ENCODE measurements at places on chromosomes 6 and 20.

DNA sequence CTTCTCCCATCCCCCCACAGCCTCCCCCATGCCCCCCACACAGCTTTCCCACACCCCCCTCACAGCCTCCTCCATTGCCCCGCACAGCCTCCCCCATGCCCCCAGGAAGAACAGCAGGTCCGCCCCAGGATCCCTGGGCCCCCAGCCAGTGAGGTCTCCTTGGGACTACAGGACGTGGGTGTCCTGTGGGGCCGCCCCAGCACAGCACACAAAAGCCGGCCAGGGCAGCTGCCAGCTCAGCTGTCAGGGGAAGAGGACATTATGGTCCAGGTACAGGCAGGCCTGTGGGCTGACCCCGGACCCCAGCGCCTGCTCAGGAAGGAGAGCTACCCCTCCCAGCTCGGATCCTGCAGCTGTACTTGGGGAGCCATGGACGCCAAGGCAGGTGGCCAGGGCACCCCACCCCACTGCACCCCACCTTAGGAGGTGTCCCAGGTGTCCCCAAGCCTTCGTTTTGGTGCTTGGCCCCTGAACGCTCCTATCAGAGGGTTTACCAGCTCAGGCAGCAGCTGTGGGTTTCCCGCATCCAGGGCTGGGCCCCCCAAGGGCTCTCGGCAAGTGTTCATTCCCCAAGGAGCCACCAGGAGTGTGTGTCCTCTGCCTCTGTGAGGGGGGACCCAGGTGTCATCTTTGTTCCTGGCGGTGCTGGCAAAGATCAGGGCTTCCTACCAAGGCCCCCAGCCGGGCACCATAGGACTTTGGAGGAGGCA, 42.3 kb upstream of the GATA5 start:
- no peak for DNase-seq

DNA sequence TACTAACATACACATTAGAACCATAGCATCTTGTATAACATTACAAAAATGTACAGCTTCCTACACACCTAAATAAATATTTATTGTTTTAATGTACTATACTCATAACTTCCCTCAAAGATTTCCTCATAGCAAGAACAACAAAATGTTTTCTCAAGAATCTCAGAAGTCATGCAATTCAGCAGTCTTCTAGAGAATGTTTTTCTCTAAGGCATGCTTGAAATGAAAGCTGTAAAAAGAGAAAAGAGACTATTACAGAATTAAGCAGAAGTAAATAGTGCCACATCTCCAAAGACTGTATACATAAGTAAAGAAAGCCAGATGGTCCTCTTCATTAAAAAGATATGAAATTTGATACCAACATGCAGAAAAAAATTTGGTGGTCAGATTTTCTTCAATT, 672.2 kb downstream of the EPM2A start:
- no peak for DNase-seq

- peak; percentile 84 for DNase-seq
Measured at GRCh38 chr6:17392978-17393891, at the start of gene CAP2. CAP2 (plus strand) TSS chr6:17393595; CDS start chr6:17421556, 27,961 bp downstream.

DNA sequence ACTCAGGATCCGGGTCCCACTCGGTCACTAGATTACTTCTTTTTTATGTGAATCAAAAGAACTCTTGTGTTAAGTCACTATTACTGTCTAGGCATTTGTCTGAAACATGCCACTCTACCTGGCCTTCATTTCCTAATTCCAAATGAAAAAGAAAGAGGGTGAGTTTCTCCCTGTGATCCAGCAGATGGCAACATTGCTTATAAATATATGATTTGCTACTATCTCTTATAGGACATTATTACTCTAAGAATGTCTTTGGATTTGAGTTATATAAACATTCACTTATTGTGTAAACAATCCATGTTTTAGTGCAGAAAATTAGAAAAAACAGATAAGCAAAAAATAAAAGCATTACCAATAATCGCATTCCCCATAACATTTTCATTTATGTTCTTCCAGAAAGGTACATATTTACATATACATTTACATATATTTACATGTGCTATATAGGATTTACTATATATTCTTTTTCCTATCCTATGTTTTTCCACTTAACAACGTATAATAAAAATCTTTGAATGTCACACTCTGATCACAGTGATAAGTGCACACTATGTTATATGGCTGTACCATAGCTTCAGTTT, 66.9 kb downstream of the FAXC start:
- no peak for DNase-seq

- no peak for DNase-seq
Measured at GRCh38 chr6:148144917-148145521, 197.6 kb upstream of the SASH1 start.

Data from cardiac septum (tissue), 1 donor.